Hair follicular keratinocyte (primary cell): ENCODE measurements at places on chromosomes 13 and 19. TPM values are rescaled to one million over a fixed set of nuclear protein-coding genes. Genes with fewer than 3 reads are reported as not detected.

Gene ZNF628
- 8.6 and 15.3 TPM in 2 replicates for total RNA-seq

Gene NUDT15
- total RNA-seq, result 25.6 and 42.1 TPM in 2 replicates

Gene LAIR1
- not detected in 2 replicates for total RNA-seq

Gene PRODH2
- not detected in 2 replicates for total RNA-seq

Gene VSIG10L
- total RNA-seq, result 0.08 and 0.62 TPM in 2 replicates

Gene DCT
- not detected in 2 replicates for total RNA-seq

Gene PSG6
- not detected in 2 replicates for total RNA-seq

Gene IZUMO2
- not detected in 2 replicates for total RNA-seq

Gene PCDH9
- total RNA-seq, result 0.08 and 0.19 TPM in 2 replicates

Gene PLIN5
- not detected in 2 replicates for total RNA-seq

Gene ZNF546
- total RNA-seq, result 0.68 and 0.78 TPM in 2 replicates

Gene EMP3
- total RNA-seq, result 54.1 and 100.0 TPM in 2 replicates

Gene CEACAM4
- total RNA-seq, result not detected in 2 replicates

Gene BBC3
- 3.8 and 12.5 TPM in 2 replicates for total RNA-seq

Gene NMRK2
- not detected in 2 replicates for total RNA-seq

Gene CD22
- not detected in 2 replicates for total RNA-seq

Gene DMKN
- 317 and 408 TPM in 2 replicates for total RNA-seq

Gene ADGRE3
- not detected in 2 replicates for total RNA-seq

Gene PODNL1
- 0.16 and 0.23 TPM in 2 replicates for total RNA-seq
